ENCODE measurements at places on chromosomes 12 and 14.
A peak's percentile ranks its signal among the peaks of the same experiment; 100 is the strongest.

DNA sequence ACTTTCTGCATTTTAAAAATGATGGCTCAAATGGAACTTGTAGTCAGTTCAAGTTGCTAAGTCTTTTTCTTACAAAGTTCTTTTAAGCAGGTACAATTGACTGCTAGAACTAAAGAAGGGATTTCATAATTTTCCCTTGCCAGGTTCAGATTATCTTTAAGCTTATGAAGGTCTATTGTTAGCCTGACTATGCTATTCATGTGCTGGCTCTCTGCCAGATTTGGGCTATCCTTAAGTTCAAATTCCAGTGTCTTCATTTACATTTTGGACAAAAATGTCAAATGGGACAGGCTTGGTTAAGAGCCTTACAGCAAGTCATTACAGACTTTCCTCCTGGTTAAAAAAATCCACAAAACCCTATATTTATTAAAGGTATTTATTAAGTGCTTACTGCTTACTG, 42.3 kb downstream of the INSM2 start:
- DNase-seq: no peak

GRCh38 chr12:112347581-112347982, 34.6 kb downstream of the HECTD4 start:
- DNase-seq: no peak

DNA sequence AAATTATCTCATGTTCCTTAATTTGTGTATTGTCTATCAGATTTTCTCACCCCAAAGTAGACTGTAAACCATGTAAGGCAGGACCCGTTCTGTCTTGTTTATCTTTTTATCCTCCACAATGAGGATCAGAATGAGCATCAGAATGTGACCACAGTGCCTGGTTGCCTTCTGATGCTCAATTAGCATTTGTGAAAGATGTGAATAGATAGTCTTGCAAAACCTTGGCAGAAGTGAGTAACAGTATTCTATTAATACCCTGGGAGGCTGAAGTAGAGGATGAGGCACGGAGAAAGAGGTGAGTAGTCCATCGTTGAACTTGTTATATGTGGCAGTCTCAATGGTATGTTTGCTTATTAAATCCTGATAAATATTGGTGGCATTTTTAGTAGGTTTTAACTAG, 781.4 kb downstream of the NRXN3 start:
- no peak for DNase-seq

- DNase-seq: peak; percentile 87
Observed at GRCh38 chr14:77654001-77654441, 37.6 kb upstream of the SPTLC2 start.

DNA sequence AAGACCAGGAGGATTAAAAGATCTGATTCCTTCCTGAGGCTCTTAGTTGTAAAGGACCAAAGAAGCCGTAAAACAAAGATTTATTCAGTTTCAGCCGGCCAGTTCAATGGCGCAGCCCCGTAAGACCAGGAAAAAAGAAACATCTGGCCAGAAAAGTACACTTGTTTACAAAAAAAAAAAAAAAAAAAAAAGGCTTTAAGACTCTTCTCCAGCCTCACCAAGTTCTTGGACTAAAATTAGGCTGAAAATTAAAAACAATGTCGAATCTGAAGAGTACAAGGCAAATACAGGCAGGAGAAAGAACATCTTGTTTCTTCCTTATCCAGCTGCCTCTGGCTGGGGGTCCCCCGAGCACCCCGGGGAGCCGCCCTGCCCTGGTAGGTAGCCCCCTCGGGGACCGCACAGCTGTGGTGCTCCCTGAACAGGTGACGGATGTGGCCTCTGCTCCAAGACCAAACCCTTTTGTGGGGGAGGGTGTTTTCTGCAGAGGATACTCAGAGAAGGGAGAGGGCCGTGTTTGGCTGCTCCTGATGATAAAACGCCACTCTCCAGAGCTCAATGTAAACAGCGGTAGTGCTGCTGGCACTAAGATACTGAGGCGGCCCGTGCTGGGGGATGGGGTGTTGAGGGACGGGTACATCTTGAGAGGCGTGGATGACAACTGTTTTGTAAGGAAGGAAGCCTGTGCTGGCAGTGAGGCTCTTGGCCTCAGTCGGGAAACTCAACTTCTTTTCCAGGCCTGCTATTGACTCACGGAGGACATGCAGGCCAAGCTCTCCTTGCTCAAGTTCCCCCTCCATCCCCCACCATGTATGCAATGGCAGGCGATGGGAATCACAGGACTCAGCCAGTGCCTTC, 201.0 kb upstream of the DIO3 start:
- DNase-seq: no peak

DNA sequence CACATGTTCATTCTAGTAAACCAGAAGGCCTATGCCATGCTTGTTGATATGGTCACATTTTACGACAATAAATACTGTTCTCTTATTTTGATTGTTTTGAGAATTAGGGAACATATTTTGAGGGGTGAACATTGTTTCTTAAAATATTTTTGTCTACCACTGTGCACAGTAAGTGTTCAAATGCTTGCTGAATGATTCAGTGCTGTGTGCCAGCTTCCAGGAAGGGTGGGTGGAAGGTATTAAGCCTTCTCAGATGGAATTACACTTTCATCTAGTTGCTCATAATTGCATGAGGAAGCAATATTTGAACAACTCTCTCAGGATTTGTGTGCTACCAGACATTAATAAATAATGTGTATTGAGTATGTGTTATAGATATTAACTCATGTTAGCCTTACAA, 15.5 kb upstream of the TMX1 start:
- DNase-seq: no peak
